ENCODE measurements at places on chromosomes 5 and 9. TPM values are rescaled to one million over a fixed set of nuclear protein-coding genes. Genes with fewer than 3 reads are reported as not detected.
A peak's percentile ranks its signal among the peaks of the same experiment; 100 is the strongest.

DNA sequence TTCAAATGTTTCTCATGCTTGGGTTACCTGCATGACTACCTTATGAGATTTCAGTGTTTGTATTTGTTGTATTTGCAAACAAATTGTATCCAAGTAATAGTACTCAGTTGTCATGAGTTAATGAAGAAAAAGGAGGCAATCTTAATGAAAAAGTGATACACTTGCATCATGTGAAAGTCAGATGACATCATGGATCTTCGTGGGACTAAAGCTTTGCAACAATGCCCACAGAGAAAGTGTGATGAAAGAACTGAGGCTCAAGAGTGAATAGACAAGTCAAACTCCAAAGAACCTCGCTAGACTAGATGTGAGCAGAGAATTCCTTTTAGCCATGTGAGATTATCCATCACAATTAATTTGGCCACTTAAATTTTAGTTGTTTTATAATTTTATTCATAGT is 75.4 kb upstream of the ADRB2 start:
- DNase-seq, result no peak

GRCh38 chr5:171275841-171276544 is 33.1 kb upstream of the TLX3 start:
- no peak for DNase-seq

GRCh38 chr9:109517901-109518377 is 19.8 kb upstream of the PTPN3 start:
- no peak for DNase-seq

DNA sequence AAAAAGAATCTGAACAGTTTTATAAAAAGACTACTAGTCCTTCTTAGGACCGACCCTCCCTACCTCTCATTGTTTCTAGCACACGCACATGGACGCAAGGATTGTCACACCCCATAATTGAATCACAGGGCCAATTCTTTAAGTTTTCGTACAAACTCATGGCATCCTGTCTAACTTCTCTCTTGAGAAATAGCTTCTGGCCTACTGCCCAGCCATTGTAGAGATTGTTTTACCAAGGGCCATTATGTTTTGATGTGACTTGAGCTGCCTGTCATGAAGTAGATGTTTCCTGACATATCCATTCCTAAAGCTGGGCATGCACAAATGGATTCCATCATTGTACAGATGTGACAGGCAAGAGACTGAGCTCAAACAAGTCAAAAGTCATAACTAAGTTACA is 1672.1 kb upstream of the C9orf72 start:
- DNase-seq, result no peak

DNA sequence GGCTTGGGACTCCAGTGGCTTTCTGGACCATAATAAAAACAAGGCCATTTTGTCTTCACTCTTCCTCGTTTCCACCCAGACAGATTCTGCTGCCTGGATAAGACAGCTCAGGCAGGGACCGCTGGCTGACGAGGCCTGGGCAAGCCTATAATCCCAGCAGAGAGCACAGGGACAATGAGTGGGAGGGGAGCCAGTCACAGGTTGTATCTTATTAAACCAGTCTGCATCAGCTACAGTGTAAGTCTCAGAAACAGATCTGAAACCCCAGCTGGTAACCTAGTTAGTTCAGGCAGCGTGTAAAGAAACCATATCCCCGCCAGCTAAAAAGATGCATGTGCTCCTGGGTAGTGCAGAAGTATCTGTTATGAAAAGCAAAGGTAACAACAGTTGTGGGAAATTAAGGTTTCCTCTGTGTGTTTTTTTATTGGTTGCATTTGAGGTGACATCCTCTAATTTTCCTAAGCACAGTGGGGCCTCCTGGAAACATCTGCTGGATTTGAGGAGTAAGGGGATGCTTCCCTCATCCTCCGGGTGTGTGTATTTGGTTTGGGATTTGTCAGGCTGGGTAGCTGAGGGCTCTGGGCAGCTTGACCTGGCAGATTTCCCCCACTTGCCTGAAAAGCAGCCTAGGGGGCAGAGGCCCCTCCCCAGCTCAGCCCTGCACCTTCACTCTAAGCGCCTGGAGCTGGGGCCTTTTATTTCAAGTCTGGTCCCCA is 15.2 kb upstream of the TAL2 start:
- no peak for DNase-seq

DNA sequence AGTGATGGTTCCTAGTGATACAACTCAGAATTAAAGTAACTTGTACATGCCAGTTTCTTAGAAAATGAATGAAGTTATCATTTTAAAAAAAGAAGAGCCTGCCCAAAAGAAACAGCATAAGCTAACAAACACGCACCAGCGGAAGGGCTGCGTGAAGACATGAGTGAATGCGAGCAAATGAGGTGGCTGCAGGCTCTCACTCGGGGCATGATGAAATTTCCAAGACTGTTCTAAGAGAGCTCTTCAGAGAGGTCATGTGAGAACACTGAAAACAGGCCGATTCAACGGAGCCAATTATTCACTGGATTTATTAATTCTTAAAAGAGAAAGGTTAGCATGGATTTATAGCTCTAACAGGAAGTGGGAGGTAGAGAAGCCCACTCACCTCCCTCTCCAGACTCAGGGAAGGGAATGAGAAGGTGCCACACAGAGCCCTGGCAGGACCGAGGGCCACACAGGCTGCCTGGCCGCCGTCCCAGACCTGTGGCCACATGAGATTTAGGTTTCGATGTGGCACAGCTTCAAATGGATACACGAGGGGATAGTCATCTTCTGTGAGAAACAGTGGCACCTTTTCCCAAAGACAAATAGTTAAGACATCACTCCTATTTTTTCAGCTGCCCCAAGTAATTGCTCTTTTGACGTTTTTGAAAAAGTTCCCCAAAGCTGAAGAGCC is 55.5 kb downstream of the HABP4 start:
- DNase-seq, result no peak

DNA sequence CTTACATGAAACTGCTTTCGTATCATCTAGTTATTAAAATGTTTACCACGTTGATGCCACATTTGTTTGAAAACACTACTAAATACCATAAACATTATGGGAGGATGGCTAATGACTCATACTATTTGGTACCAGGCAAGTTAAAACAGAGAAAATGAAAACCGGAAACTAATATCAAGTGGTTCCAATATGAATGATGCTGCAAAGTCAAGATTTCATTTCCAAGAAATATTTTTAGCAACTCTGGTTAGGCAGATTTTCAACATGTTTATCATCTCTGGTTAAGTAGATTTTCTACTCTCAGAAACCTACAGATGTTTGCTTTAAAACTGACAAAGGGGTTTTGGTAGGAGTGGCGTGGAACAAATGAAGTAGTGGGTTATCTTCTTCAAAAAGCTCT is 4.9 kb upstream of the F2R start:
- DNase-seq, result peak; percentile 47

GRCh38 chr5:78547183-78547582 is 101.4 kb downstream of the LHFPL2 start:
- no peak for DNase-seq

DNA sequence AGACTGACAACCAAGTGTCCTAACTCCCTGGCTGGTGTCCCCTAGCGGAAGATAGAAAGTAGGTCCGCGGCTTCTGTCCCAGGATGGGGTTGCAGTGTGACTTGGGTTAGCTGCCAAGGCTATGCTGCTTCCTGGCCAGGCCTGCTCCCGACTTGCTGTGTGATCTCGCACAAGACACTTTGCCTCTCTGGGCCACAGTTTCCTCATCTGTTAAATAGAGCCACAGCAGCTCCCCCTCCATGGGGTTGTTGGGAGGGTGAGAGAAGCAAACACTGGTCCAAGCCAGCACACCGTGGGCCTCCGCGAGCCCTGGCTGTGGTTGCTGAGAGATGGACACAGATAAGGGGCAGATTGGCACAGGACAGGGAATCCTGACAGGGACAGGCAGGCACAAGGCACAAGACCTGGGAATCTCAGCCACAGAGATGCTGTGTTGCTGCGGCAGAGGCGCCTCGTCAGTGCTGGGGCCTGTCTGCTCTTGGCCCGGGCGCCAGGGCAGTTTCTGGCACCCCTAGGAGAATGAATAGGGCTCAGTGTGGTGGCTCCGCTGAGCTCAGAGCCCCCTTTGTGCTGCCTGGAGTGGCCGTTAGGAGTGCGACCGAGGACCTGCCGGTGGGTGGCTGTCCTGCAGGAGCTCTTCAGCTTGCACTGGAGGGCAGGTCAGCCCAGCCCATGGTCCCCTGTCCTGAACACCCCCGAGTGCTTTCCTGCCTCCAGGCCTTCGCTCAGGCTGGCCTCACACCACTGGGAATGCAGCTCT is 1.8 kb upstream of the SH2D3C start:
- no peak for DNase-seq

- no peak for DNase-seq
Observed at GRCh38 chr5:547086-547924, 23.1 kb upstream of the SLC9A3 start.

Gene CCL28
- 8.8 TPM for total RNA-seq

Gene CYSRT1
- 1.1 TPM for total RNA-seq

Gene CDX1
- 0.24 TPM for total RNA-seq

Gene KCNV2
- not detected for total RNA-seq

Measured in RPMI7951 (cell line).